ENCODE measurements at places on chromosomes 3 and 15. TPM values are rescaled to one million over a fixed set of nuclear protein-coding genes. Genes with fewer than 3 reads are reported as not detected.

ECE2 gene
- not detected for total RNA-seq

IQCH gene
- 2.8 TPM for total RNA-seq

PLA2G4E gene
- not detected for total RNA-seq

- H3K4me3 ChIP-seq: no peak overlapping the region
- H3K4me1 ChIP-seq: peaks cover 14% of the 10 kb centered on the region
- H3K36me3 ChIP-seq: no peaks in the 10 kb centered on the region
- H3K27ac ChIP-seq: no peak overlapping the region
Observed at GRCh38 chr3:61060411-61060861, 190.8 kb downstream of the FHIT start.

- DNase-seq: no peak
- H3K4me3 ChIP-seq: no peak overlapping the region
- H3K27ac ChIP-seq: no peak overlapping the region
- H3K36me3 ChIP-seq: no peaks in the 10 kb centered on the region
- H3K4me1 ChIP-seq: no peaks in the 10 kb centered on the region
Observed at GRCh38 chr15:28003302-28004037, 95.6 kb downstream of the OCA2 start.

DNA sequence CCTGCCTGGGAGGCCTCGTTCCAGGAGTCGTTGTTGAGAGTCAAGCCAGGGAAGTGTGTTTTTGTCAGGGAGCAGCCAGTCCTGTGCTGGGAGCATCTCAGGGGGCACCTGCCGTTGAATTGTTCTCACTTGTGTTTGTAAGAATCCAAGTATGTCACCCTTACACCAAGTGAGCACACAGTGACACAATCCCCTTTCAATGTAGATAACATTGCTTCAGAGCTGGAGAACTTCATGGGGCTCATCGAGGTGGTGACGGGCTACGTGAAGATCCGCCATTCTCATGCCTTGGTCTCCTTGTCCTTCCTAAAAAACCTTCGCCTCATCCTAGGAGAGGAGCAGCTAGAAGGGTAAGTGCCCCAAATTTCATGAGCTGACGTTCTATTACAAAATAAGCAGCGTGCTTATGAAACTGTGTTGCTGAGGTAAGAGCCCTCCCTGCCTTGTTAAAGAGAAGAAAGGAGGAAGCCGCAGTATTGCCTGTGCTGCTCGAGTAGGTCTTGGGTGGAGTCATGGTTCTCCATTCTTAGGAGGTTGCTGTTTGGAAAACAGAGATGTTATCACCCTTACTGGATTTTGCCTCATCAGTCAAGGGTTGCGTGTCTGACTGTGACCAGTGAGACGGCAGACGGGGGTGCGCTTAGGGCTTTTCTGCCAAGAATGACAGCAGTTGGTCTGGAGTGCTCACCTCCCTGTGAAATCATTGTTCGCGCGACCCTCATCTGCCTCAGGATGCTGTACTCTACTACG lies 108.1 kb downstream of the PGPEP1L start:
- peaks cover 11% of the 10 kb centered on the region for H3K36me3 ChIP-seq
- H3K27me3 ChIP-seq: no peaks in the 10 kb centered on the region
- H3K4me1 ChIP-seq: peaks cover 60% of the 10 kb centered on the region
- H3K4me3 ChIP-seq: no peak overlapping the region
- H3K27ac ChIP-seq: no peak overlapping the region

- no peak for DNase-seq
- no peaks in the 10 kb centered on the region for H3K36me3 ChIP-seq
- no peak overlapping the region for H3K27ac ChIP-seq
- peaks cover 9% of the 10 kb centered on the region for H3K4me1 ChIP-seq
- H3K27me3 ChIP-seq: no peaks in the 10 kb centered on the region
Observed at GRCh38 chr3:151293127-151293526, 14.8 kb upstream of the P2RY14 start.
